ENCODE measurements at places on chromosomes 12 and 14.
A peak's percentile ranks its signal among the peaks of the same experiment; 100 is the strongest.

DNA sequence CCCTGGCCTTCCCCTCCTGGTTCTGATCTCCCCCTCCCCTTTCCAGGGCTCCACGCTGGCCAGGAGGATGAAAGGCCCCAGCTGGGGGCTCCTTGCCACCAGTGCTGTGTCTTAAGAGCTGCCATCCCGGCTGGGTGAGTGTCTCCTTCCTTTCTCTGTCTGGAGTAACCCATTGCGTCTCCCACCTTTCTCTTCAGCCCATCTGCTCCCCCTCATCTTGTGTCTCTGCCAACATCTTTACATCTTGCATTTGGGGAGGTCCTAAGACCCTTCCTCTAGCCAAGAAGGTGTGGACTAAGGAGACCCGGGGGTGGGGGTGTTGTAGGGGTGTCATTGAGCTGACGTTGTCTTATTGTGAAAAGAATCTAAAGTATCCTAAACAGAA, 505 bp downstream of the BCL2L2 start:
- no peak for DNase-seq

- DNase-seq = no peak
Observed at GRCh38 chr12:49529414-49529813, 9.4 kb upstream of the KCNH3 start.

- DNase-seq = no peak
Observed at GRCh38 chr14:24081739-24082211, 10.4 kb downstream of the CPNE6 start.

DNA sequence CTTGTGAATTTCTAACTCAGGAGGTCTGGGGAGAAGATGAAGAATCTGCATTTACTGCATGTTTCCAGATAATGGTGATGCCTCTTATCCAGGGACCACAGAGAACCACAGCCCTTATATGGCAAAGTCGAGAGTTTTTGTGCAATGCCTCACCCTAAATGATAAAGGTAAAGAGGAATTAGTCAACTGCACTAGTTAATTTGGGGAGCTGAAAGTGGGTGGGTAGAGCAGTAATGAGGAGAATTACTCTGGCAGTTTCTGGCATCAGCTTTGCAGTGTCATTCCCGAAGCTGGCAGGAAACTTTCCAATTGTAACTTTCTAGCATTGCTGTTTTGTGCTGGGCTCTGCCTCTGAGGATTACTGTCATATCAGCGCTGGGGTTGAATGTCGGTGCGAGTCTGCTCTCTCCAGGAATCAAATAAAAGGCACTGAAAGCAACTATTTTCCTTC, 10.3 kb downstream of the EGLN3 start:
- no peak for DNase-seq

DNA sequence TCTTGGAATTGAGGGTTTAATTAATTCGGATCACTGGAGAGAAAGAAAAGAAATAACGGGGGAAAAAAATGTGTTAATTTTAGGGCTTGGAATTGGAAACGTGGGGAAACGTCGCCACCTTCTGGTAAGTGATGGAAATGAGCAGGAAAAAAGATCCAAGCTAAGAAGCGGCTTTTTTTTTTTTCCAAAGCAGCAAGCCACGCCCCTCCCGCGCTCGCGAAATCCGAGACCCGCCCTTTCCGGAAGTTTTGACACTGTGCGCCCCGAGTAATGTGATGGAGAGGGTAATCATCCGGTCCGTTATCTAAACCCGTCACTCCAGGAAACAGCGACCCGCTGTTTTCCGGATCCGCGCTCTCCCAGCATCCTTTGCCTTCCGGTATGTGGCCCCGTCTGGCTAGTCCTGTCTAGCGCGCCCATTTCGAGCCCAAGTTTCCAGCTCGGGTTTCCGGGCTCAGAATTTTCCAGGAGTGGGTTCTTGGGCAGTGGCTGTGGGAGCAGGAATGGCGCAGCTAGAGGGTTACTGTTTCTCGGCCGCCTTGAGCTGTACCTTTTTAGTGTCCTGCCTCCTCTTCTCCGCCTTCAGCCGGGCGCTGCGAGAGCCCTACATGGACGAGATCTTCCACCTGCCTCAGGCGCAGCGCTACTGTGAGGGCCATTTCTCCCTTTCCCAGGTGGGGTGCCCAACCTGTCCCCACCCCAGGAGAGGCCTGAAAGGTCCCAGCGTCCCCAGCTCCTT, at the start of gene ALG10B:
TSS of gene ALG10B (plus strand) at position 384 of the 739 bp plus-strand sequence. CDS start at position 504, 120 bp downstream.
- DNase-seq = peak; percentile 99

DNA sequence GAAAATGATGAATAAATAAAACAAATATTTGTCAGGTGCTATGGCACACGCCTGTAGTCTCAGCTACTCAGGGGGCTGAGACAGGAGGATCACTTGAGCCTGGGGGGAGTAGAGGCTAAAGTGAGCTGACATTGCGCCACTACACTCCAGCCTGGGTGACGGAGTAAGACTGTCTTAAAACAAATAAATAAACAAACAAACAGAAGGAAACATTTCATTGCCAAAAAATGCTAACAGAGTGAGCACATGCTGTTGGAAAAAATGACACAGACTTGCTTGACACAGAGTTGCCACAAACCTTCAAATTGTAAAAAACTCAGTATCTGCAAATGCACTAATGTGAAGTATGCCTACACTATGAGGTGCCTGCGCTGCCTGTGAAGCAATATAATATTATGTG, 50.8 kb upstream of the AP4S1 start:
- no peak for DNase-seq

DNA sequence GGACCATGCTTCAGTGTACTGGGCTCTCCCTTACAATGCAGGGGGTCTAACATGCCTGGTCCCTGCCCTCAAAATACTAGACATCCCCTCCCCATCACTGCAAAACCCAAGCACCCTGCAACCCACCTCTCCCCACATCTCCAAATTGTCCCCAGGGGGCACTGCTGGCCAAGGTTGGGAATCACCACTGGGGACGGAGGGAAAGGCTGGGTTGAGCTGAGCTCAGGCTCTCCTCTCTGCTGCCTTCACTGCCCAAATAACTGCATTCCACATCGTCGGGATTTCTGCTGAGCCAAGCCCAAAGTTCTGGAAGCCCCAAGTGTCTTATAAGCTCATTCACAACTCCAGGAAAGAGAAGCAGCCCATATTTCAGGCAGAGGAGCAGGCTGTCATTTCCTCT, 69.6 kb downstream of the NT5DC3 start:
- DNase-seq = peak; percentile 93

DNA sequence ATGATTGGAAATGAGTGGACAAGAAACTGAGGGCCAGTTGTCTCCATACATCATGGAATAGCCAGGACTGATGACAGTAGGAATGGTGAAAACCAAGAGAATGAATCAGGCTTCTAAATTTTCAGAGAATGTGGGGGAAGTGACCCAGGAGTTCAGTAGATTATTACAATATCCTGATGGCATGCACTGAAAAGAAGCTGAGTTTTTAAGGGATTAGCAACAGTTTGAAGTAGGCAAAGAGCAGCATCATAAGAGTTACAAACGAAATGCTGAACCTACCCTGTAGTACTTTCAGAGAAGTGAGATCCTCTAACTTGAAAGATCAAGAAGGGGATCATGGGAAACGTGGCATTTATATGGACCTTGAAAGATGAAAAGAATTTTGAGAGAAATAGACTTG, 13.2 kb downstream of the SLC2A14 start:
- DNase-seq = no peak

DNA sequence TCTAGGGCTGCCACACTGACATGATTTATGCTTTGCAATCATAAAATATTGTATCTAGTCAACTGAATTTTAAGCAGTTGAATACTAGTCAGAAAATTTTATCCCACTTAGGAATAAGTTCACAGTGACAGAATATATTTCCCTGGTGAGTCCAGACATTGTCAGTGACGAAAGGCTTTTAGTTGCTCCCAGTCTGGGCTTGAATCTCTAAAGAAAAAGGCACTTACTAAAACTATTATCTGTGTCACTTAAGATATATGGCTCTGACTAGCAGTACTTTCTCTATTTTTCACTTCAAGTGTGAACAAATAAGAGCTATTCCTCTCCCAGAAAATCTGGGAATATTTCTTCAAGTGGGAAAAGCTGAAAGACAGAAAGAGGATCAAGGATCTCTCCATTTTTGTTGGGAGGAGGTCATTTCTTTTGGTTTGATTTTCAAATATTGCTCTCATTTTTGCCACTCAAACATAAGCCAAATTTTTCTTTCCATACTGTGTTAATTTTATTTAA, 1262.3 kb upstream of the USP15 start:
- no peak for DNase-seq

- DNase-seq = peak; percentile 86
Observed at GRCh38 chr12:106769078-106769477, 5.4 kb upstream of the RIC8B start.

GRCh38 chr12:76634133-76634532, 74.6 kb upstream of the OSBPL8 start:
- no peak for DNase-seq

DNA sequence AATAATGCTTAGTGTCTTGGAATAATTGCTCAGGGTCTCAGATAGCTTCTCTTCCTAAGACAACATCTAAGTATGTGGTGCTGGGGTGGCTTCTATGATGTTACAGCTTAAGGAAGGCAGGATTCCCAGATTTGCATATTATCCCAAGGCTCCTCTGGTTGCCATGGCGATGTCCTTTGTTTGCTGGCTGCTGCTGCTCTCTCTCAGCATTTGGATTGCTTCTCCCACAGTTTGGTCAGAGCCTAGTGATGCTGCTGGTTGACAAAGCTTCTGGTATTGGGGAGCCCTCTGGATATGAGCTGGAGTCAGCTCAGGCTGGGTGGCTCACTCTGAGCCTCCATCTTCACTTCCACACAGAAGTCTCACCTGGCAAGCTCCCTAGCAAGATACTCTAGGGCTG, 56.4 kb upstream of the FBXO33 start:
- DNase-seq = peak; percentile 85

DNA sequence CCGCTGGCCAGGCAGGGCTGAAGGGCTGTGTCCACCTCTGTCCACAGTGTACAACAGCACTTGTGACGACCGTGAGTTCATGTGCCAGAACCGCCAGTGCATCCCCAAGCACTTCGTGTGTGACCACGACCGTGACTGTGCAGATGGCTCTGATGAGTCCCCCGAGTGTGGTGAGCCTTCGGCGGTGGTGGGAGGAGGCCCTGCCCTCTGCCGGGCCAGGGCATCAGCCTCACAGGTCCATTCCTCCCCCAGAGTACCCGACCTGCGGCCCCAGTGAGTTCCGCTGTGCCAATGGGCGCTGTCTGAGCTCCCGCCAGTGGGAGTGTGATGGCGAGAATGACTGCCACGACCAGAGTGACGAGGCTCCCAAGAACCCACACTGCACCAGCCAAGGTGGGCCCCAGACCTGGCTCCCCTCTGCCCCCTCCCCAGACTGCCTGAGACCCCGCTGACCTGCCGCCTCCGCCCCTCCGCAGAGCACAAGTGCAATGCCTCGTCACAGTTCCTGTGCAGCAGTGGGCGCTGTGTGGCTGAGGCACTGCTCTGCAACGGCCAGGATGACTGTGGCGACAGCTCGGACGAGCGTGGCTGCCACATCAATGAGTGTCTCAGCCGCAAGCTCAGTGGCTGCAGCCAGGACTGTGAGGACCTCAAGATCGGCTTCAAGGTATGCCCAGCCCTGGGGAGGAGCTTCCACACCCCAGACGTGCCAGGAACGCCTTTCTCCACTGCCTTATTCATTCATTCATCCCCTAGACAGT, 20.8 kb upstream of the NXPH4 start:
- DNase-seq = no peak

- no peak for DNase-seq
Observed at GRCh38 chr12:113095405-113095804, 38.9 kb downstream of the DTX1 start.

- DNase-seq = no peak
Observed at GRCh38 chr12:27592548-27592947, 68.5 kb downstream of the PPFIBP1 start.

Measured in endodermal cell (in vitro differentiated cells).